ENCODE measurements at places on chromosomes 1 and 21.

GRCh38 chr1:20093940-20094391, 24.0 kb downstream of the PLA2G5 start:
- DNase-seq, result no peak

- DNase-seq, result no peak
Observed at GRCh38 chr1:42793824-42794223, 9.0 kb downstream of the TMEM269 start.

DNA sequence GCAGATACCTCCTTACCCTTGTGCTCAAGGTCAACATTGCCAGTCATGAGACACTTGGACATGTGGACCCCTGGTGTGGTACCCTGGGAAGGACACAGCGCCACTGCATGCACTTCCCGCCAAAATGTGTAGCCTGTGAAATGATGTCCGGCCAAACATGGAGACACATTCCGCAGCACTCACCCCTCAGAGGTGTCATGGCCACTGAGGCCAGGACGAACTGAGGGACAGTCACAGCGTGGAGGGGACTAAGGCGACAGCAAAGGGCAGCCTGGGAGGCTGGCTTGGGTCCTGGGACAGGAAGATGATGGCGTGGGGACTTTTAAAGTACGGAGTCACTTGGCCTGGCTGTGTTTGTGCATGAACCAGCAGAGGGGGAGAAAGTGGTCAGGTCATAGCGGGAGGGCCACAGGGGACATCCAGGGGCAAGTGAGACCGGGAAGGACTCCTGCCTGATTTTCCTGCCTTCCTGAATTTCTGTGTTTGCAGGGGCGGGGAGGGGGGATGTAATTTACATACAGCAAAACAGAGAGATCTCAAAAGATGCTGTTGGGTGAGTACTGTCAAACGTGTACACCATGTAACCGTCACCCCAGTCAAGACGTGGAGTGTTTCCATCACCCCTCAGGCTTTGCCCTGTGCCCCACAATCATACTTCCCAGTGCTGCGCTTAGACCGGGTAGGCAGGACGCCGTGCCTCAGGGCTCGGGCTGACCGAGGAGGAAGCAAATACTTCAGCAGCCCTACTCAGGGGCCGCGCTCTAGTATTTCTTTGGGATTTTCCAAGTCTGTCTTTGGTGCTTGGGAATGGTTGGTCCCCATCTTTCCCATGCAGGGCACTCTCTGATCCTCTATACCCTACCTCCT, 45.2 kb downstream of the WDR4 start:
- DNase-seq, result no peak

DNA sequence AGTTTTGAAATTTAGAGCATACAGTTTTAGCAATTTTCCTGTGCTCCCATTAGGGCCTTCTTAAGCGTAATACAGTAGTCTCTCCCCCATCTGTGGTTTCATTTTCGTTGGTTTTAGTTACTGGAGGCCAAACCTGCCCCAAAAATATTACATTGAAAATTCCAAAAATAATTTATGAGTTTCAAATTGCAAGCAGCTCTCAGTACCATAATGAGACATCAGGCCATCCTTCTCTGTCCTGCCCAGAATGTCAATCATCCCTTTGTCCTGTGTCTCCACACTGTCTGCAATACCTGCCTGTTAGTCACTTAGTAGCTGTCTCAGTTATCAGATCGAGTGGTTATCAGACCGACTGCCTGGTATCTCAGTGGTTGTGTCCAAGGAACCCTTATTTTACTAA, 45.4 kb downstream of the ADSS2 start:
- no peak for DNase-seq

DNA sequence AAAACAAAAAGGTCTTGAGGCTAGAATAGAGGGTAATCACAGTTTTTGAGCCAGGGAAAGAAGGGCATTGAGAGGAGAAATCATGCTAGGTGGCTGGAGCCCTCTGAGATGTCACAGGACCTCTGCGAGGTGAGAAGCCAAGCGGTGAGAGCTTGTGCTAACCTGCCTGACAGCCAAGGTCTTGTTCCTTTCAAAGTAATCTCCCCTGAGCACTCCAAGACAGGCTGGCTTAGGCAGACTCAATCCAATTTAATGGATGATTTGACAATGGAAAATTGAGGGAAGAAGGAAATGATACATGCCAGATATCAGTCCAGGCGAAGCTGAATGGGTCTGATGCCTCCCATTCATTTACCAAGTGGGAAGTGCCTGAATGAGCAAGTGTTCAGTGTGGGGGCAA, 311.9 kb upstream of the PTBP2 start:
- no peak for DNase-seq

DNA sequence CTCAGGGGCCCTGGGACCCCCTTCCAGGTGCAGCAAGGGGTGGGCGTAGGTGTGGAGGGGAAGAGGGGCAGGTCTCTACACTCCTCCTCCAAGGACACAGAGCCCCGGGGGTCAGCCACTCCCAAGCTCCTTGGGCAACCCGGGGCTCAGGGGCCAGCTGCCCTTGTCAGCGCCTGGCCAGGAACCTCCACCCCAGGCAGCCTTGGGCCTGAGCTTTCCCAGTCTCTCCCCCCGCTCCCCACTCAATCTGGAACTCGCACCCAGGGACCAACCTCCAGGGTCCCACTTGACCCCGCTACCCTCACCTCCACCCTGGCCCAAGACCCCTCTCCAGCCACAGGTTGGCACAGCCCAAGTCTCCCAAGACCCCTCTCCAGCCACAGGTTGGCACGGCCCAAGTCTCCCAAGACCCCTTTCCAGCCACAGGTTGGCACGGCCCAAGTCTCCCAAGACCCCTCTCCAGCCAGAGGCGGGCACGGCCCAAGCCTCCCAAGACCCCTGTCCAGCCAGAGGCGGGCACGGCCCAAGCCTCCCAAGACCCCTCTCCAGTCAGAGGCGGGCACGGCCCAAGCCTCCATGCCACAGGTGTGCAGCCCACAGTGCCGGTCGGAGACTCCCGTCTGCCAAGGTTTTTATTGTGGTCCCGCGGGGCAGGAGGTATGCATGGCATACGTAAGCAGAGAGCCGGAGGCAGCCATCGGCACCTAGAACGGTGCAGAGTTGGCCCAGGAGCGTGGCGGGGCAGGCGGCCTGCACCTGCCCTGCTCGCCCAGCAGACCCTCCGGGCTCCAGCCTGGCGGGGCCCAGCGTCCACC, 3.0 kb downstream of the TNFRSF4 start:
- DNase-seq, result no peak

DNA sequence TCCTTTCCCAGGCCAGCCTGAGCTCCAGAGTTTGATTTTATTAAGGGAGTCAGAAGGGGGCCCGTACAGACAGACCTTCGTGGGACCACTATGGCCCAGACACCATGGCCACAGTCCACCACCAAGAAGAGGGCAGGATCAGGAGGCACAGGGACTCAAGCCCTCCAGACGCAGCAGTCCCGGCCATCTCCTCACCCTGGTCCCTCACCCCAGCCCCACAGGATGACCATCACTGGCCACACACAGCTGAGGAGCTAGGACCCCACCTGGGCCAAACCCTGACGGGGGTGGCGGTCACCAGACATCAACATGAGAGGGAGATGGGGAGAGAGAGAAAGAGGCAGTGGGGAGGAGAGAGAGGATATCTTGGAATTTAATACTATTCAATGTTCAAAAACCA, 29.2 kb upstream of the AGPAT3 start:
- DNase-seq, result no peak

GRCh38 chr1:42886800-42887199, 40.4 kb downstream of the ZNF691 start:
- DNase-seq, result no peak

- no peak for DNase-seq
Observed at GRCh38 chr1:155037043-155037442, 3.4 kb downstream of the DCST1 start.

DNA sequence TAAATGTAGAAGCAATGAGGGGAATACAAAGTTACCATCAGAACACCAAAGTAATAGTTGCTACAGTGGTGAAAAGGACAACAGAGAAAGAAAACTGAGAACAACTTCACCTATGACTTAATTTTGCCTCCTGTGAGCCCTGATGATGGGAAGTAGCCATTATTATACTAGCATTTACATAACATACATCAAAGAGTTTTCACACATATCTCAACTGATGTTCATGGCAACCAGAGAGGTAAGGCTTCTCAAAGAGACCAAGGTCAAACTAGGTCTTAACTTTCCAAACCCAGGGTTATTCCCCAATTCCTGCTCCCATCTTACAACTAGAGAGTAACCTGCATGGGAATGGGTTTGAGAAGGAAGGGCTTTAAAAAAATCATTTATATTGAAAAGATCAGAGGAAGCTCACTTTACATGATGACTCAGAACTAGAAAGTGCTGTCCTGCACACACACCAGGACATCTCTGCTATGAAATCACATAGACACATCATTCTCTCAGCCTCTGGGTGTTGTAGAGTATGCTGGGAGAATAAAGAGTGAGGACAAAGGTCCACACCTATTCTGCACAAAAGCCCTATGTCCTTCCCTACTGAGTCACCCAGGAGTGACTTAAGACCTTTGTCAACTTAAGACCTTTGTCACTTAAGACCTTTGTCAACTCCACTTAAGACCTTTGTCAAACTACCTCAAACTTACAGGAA, 179.7 kb downstream of the TNFSF18 start:
- DNase-seq, result peak; percentile 14

DNA sequence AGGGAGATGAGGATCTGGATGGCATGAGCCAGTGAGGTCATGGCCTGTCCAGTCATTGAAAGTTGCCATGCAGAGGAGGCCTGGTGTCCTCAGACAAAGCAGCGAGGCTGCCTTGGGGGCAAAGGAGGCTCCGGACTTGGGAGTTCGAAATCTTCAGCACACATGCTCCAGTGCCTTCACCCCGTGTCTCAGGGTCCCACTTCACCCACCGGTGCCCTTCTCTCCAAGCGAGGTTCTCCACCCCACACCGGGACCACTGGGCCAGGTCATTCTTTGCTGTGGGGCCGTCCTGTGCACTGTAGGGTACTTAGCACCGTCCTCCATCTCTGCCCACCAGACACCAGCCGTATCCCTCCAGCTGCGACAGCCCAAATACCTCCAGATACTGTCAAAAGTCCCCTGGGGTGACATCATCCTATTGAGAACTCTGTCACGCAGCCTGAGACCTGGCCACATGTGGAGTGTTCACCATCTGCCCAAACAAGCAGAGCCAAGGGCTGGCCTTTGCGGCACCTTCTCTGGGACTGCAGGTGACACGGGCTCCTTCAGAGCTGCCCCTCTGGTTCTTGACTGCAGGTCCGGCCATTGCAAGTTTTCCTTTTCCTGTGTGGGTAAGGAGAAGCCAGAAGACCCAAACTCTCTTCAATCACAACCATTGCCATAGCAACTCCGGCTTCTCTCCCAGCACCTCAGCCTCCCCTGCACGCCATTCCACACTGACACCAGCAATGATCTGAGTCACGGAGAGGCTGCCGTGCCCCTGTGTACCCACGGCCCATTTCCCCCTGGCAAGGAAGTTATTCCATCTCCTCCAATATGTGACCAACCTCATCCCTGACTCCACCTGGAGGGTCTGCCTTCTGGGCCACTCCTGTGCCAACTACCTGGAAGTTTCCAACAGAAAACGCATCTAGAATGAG, 20.4 kb upstream of the PDE9A start:
- no peak for DNase-seq

DNA sequence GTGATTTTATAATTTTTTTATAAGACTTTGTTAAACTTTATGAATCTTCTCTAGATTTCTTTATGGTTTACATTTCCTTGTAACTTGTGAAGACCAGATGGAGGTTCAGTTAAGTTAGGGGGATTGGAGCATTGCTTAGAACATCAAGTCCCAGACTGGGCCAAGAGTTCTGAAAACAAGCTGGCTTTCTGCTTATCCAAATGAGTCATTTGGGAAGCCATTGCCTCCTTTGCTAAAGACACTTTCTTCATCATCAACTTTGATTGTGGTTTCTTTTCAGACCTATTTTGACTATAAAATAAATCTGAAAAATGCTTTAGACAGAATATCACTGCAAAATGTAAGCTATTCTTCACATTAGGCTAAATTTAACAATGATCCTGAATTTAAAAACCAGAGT, 446.8 kb downstream of the USP25 start:
- DNase-seq, result no peak

GRCh38 chr1:241237873-241238272, 119.1 kb downstream of the RGS7 start:
- no peak for DNase-seq

- DNase-seq, result no peak
Observed at GRCh38 chr1:207027921-207028320, 4.6 kb downstream of the C1orf116 start.

DNA sequence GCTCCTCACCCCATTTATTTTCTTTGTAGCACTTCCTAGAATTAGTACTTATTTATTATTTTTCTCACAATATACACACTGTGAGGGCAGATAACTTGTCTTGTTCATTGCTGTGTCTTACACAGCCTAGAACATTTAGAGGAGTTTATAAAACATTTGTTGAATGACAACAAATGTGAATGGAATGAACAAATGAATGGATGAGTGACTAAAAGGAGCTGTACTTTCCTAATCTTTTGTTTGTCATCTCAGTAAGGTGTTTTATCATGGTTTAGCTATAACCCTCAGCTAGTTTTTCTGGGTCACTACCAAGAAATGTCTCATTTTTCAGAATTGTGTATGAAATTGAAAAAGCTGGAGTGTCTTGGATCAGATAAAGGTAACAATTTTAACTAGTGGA, 239.3 kb upstream of the KCNK2 start:
- DNase-seq, result no peak

GRCh38 chr21:45256021-45256911, 31.4 kb downstream of the POFUT2 start:
- DNase-seq, result no peak

GRCh38 chr1:175683491-175684298, 59.7 kb downstream of the TNR start:
- DNase-seq, result no peak
